Erythroblast (primary cell): ENCODE measurements at places on chromosomes 7 and 10.

DNA sequence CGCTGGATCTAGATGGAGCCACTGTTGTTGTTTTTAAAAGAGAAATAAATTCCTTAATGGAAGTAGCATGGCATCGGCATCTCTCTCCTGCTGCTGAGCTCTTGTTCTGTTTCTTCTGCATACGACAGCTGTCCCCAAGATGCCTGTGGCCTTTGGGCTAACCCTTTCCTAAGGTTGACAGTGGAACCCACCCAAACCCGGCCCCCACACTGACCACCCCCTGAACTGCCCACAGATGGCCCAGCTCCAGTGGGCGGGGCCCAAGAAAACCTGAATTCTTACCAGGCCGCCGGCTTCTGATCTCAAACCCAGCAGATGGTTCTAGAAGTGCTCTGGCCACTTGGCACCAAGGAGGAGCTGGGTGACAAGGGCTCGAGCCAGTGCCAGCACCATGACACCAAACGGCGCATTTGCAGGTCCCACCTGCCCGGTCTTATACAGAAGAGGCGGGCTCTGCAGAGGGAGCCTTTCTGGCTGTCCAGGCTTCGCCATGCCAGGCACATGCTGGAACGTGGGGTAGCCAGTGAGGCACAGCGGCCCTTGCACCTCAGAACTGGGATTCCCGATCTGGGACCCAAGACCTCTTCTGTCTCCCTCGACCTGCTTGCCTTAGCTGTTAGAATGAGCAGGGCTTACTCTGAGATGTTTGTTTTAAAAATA is 82.7 kb downstream of the RGS10 start:
- DNase-seq = no peak

GRCh38 chr7:39168403-39169098 is 190.8 kb downstream of the POU6F2 start:
- no peak for DNase-seq

- no peak for DNase-seq
Observed at GRCh38 chr7:90383861-90384260, 19.4 kb upstream of the CLDN12 start.

- DNase-seq = no peak
Observed at GRCh38 chr7:149823191-149823630, 15.0 kb upstream of the ZNF862 start.

GRCh38 chr7:73647725-73648592 is 19.7 kb upstream of the VPS37D start:
- DNase-seq = peak; percentile 21

DNA sequence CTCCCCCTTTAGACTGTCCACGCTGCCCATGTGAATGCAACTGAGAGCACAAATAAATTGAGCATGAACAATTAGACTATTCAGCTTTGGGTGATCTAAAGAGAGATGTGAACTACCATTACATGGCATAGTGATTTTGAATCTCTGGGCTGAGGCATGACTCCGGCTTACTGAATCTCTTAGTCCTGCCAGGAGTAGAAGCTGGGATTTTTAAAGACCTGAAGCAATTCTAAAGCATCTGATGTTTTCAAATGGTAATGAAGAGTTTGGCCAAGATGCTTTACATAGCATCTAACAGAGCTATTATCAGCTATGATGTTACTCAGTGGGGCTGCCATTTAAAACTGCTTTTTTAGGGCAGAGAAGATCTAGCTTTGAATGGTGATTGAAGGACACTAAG is 1059.1 kb downstream of the SORCS3 start:
- DNase-seq = no peak

- no peak for DNase-seq
Observed at GRCh38 chr10:86130041-86130440, 236.6 kb downstream of the GRID1 start.

DNA sequence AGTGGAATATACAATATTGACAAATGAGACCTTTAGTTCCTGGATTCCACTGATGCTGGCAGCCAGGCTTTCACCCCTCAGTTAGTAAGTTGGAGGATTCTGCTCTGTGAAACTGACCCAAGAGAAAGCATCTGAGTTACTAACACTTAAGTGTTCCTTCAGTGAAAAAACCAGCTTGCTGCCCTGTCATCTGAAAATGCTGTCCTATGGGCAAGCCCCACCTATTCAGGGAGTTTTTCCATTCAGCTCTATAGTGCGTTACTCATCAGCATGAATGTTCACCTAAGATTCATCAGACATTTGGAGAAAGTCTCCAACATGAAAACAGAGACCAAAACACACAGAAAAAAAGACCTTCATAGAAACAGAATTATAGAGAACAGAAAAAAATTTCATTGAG is 37.9 kb downstream of the PRPF18 start:
- DNase-seq = no peak

DNA sequence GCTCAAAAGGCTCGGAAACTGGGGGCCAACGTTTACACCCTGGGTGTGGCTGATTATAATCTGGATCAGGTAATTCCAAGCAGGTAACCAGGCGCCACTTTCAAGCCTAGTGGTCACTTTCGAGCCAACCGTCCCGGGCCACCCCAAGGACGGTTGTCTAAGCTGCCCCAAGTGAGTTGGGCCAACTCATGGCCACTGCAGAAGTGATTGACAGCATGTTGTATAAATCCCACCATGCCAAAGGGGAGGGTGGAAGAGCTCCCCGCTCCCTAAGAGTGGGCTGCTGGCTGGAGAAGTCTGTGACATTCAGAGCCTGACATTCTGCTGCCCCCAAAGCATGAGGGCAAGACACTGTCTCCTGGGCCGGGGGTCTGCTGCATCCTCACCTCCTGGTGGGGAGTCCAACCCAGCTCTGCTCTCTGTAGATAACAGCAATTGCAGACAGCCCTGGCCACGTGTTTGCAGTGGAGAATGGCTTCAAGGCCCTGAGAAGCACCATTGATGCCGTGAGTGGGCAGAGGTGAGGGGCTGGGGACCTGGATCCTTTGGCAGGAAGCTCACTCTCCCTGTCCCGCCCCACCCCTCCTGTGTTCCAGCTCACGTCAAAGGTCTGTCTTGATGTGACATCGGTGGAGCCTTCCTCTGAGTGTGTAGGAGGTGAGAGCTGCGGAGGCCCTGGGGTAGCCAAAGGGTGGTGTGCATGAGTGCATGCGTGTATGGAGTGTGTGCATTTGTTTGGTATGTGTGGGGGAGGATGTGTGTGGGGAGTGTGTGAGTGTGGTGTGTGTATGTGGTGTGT is 10.8 kb downstream of the ANTXRL start:
- no peak for DNase-seq

- DNase-seq = no peak
Observed at GRCh38 chr10:112832361-112832878, 117.6 kb upstream of the TCF7L2 start.

- DNase-seq = no peak
Observed at GRCh38 chr7:131952365-131952764, 395.9 kb upstream of the PODXL start.

GRCh38 chr7:836429-836828 is 4.2 kb downstream of the SUN1 start:
- peak; percentile 43 for DNase-seq

DNA sequence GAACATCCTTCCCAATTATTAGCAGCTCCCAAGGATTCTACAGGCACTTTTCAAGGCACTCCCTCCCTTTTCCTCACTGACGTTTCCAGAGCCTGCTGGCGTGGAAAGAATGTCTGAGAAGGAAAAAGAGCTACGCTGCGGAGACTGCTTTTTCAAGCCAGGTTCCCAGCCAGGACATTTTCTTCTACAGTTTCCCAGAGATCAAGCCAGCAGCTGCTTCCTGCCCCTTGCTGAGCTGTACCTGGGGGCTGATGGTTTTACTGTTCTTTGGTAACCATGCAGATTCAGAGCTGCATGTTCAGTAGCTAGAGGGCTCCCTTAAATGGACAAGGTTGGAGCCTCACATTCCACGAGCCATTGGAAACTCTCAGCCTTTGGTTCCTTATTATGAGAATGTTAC is 133.4 kb downstream of the EVX1 start:
- no peak for DNase-seq

- DNase-seq = no peak
Observed at GRCh38 chr10:19629567-19629966, 186.7 kb upstream of the PLXDC2 start.

DNA sequence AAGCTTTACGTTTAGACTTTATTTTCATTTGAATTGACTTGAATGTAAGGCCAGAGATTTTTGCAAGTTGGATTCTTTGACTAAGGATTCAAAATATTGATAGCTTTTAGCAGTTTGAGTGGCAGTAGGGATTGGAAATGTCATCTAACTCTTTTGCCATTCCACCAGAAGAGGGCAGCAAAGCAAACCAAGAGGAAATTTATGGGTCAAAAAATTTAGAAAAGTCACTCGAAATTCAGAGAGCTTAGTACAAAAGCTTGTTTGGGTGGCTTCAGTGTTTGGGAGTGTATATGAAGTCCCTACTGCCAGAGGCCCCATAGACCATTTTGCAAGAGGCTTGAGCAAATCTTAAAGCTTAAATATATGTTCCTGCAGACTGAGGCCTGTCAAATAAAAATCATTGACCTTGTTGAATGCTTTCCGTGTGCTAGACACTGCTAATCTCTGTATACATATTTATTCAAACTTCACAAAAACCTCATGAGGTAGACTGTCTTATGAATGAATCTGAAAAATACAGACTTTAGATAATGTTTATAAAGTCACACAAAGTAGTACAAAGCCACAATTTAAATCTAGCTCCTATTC is 44.6 kb upstream of the RSBN1L start:
- DNase-seq = peak; percentile 72

DNA sequence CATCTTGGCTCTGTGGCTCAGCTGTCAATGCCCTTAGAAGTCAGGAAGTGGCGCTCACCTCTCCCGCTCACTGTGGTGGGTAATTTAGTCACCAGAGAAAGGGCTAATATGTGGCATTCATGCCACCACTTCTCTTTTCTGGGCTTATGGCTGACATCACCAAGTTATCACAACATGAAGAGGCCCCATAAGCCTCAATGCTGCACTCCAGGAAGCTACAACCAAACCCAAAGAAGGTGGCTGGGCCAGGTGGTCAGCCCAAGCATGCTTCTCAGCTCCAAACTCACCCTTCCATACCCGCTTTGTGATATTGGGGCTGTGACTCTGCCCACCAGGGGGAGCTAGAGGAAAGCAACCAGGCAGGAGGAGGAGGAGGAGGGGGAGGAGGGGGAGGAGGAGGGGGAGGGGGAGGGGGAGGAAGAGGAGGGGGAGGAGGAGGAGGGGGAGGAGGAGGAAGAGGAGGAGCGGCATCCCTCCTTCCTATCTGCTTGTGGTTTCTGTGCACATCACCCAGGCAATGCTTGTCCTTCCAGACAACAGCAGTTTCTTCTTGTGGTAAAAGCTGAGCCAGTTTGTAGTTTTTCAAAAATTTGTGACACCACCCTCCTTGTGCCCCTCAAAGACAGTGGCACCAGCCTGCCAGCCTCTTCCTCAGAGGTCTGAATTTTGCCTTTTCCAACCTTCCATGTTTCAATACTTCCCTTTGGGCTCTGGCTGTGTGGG is 42.1 kb downstream of the CYP26A1 start:
- DNase-seq = peak; percentile 67

DNA sequence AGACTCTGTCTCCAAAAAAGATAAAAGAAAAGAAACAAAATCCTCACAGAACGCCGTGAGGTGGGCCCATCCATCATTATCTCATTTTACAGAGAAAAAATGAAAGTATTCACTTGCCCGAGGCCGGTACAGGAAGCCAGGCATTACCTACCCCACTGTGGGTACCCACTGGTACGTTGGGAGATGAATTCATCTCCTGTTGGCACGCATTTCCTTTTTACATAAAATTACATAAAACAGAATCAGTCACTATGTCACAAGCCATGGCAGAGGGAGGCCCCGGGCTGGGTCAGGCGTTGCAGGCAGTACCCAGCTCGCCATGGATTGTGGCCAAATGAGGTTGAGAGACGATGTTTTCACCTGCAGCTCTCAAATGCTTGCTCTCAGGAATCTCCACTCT is 38.6 kb upstream of the TNRC18 start:
- no peak for DNase-seq
